ENCODE measurements at places on chromosomes 7 and 10. TPM values are rescaled to one million over a fixed set of nuclear protein-coding genes. Genes with fewer than 3 reads are reported as not detected.

KLF14 gene
- total RNA-seq, result not detected

KNDC1 gene
- 116 TPM for total RNA-seq

AKR1B1 gene
- 99.0 TPM for total RNA-seq

ASB10 gene
- not detected for total RNA-seq

DNA sequence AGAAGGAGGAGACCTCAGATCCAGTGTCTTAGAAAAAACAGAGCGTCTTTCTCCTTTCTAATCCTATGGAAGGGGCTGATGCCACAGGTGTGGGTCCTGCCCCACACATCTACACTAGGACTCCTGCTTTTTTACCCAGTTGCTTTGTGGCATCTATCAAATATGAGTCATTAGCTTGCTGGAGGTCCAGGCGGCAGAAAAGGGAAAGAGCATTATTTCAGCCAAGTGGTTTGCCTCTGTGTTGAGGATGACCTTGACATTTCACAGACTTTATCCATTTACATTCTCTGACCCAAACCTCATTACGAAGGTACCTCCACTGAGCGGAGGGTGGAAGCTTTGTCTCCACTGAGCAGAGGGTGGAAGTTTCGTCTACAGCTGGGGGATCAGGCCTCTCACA, 308.4 kb upstream of the KLF6 start:
- DNase-seq, result no peak

DNA sequence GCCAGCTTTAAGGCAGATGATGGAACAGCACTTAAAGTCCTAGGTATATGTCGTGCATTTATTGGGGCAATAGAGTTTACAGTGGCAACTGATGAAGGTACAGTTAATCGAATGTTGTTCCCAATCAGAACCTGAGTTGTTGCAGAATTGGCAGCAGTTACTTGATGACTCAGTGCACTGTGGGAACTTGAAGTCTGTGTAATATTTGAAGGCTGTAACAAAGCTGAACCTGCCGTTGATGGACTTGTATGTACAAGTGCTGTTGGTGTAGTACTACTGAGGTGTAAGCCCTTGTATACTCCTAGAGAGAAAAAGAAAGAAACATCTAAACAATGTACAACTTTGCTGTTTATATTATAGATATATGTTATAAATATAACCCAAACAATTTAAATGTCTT, 75.3 kb downstream of the EPC1 start:
- no peak for DNase-seq

- no peak for DNase-seq
These were observed 2.5 kb upstream of the ACBD5 start for GRCh38 chr10:27242951-27243551.

DNA sequence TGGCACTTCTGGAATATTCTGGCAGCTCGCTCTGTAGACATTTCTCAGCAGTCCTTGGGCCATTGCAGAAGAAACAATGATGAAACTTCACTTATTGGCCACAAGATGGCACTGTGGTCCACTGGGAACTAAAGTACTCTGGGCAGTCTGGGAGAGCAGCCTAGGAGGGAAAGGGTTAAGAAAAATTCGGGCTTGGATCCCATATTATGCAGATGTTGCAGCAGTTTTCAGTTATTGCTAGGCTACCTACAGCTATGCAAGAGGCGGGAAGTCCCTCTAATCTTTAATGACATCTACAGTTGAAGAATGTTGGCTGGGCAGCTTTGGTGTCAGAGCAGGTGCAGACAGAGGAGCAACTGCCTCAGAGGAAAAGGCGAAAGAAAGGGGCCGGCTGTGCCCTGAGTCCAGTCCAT, 201.7 kb upstream of the PRSS58 start:
- DNase-seq, result no peak

DNA sequence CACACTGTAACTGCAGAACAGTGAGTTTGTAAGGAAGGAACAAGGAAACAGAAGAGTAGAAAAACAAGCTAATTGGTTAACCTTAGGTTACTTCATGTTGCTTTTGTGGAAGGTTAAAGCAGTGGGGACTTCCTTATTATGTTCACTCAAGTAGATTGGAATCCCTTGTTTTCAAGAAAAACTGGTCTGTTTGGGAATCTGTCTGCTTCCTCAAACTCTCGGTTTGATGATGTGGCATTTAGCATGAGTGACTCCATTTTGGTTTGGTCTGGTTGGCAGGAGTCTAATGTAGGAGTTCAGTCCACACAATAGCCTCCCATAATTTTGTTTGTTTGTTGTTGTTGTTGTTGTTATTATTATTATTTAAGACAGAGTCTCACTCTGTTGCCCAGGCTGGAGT, 3.8 kb upstream of the TRIM56 start:
- DNase-seq, result no peak

DNA sequence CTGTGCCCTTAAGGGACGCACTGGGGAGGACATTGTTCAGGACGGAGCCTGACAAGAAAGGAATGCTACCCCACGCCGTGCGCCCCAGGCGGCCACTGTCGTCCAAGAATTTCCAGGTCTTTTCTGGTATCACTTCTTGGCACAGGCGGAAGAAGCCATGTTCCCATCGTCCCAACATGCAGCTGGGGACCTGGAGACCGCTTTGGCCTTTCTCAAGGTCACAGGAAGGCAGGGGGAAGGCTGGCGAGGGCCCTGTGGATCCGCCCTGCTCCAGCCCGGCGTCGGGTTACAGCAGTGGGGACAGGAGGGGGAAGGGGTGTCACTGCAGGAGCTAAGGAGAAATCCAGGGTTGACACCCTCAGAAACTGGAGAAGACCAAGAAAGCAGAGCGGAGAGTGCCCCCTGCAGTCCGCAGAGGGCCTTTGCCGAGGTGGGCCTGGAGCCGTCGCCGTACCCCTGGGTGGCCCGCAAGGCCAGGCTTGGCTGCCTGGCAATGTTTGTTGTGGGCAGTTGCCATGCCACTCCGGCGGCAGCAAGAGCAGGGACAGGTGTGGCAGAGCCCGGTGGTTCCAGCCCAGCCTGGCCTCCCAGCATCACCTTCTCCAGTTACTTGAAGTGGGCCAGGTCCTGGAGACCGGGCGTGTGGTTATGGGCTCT, 104.1 kb downstream of the LHPP start:
- no peak for DNase-seq

DNA sequence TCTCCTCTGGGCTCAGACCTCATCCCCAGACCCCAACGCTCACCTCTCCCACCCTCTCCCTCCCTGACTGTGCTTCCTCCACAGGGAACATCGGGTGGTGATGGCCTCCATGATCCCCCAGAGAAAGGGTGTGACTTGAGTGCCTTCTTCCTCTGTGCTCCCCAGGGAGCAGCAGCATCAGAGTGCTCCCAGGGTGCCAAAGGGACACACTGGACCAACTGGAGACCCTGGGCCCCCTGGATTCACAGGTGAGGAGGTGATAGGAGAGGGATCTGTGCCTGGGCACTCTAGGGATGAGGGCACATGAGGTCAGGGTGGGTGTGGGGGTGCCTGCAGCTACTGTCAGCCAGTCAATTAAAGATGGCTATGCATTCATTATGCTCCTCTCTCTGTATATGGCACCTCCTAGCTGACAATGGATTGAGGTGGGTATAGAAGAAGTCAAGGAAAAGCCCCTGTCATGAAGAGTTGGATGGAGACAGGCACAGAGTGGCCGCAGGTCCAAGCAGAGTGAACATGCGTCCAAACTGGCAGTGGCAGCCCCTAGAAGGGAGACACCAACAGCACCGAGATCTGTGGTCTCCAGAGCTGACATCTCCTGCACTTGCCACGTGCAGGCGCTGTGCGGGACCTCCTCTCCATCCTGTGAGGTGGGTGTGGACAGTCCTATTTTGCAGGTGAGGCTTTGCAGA, 15.5 kb upstream of the VOPP1 start:
- DNase-seq, result no peak

- DNase-seq, result no peak
These were observed 577 bp downstream of the LRRC18 start for GRCh38 chr10:48938990-48939536.

Measured in dorsolateral prefrontal cortex (tissue), 122 donors.